ENCODE measurements at places on chromosomes 2 and 18. TPM values are rescaled to one million over a fixed set of nuclear protein-coding genes. Genes with fewer than 3 reads are reported as not detected.

Gene VWC2L
- not detected for total RNA-seq

Gene COBLL1
- total RNA-seq = not detected

Gene RGPD3
- total RNA-seq = 0.14 TPM

Gene NTSR2
- total RNA-seq = not detected

DNA sequence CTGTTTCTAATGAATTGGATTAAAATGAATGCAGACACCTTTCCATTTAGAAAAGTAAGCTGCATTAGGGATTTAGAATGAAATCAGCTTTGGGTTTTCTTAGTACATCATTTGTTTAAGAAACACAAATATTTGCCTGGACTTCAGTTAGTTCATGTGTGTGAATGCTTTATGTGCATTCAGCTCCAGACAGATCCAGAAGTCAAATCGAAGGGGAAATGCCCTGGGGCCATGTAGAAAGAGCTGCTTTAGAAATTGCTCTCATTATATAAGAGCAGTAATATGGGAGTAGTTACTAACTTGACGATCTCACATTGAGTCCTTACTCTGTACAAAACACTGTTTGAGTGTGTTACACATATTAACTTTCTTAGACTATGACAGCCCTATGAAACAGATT is 88.0 kb upstream of the TTC39C start:
- H3K36me3 ChIP-seq = no peaks in the 10 kb centered on the region
- no peaks in the 10 kb centered on the region for H3K27me3 ChIP-seq
- no peak for DNase-seq
- H3K27ac ChIP-seq = no peak overlapping the region

- H3K27me3 ChIP-seq = no peaks in the 10 kb centered on the region
- no peak for DNase-seq
- H3K4me1 ChIP-seq = peaks cover 2% of the 10 kb centered on the region
- no peak overlapping the region for H3K27ac ChIP-seq
Measured at GRCh38 chr18:28767201-28767600, 590.3 kb upstream of the CDH2 start.

Gene SYT4
- total RNA-seq = not detected

Measured in activated CD4-positive, alpha-beta T cell treated with anti-CD3 and anti-CD28 coated beads for 36 hours (primary cell).